ENCODE measurements at places on chromosomes 5 and 9.

GRCh38 chr5:39080597-39081204 lies 6.5 kb upstream of the RICTOR start:
- DNase-seq: no peak

DNA sequence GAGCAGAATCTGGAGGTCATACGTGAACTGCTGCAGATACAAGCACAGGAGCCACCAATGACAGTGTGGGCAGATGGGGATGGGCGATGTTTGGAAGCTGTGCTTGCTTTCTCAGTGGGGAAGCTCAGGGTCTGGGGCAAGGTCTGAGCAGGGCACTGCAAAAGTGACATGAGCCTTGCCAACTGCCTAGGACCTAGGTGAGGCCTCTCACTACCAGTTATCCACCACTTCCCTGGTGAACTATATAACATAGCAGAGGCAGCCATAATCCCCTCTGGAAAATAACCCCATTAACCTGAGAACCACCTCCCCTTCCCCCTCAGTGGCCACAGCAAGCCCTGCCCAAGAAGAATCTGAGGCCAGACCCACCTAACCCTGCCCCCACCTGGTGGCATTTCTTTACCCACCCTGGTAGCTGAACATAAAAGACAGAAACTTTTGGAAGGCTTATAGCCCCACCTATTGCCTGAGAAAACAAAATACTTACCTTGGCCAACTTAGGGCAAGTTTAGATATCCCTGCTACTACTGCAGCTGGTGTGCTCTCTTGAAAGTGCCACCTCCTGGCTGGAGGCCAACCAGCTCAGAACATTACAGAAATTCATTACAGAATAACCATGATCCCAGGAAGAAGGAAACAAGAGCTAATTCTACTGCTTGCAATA lies 18.8 kb upstream of the SPEF2 start:
- no peak for DNase-seq

- DNase-seq: no peak
Measured at GRCh38 chr9:129809346-129809745, 6.4 kb downstream of the TOR1B start.

DNA sequence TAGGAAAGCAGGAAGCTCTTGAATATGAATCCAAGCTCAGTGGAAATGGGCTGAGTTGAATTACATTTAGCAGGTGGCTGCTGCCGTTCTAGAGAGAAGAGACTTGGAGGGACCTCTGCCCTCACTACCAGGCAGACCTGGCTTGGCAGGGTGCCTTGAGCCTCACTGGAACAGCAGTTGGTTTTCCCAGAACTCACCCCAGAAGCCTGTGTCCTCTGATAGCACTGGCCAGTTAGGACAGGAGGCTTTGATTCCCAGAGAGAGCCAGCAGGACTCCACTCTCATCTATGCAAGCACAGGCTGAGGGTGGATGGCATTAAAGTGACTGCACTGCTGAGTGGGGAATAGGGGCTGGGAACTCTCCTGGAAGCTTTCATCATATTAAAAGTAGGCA lies 54.8 kb downstream of the PWWP2A start:
- DNase-seq: no peak

GRCh38 chr5:60820593-60821487 lies 23.2 kb downstream of the ELOVL7 start:
- no peak for DNase-seq

- no peak for DNase-seq
Measured at GRCh38 chr9:88302579-88303324, 85.5 kb upstream of the SPIN1 start.

Data from stimulated activated CD8-positive, alpha-beta memory T cell treated with anti-CD3 and anti-CD28 coated beads, Interleukin-4, amount 100 ng/mL, for 1 hour (primary cell).